ENCODE measurements at places on chromosomes 2 and 18. TPM values are rescaled to one million over a fixed set of nuclear protein-coding genes. Genes with fewer than 3 reads are reported as not detected.

- DNase-seq = no peak
- H3K27me3 ChIP-seq = no peaks in the 10 kb centered on the region
- H3K4me1 ChIP-seq = peaks cover 8% of the 10 kb centered on the region
- no peaks in the 10 kb centered on the region for H3K36me3 ChIP-seq
Measured at GRCh38 chr2:8421658-8422449, 260.0 kb upstream of the ID2 start.

DNA sequence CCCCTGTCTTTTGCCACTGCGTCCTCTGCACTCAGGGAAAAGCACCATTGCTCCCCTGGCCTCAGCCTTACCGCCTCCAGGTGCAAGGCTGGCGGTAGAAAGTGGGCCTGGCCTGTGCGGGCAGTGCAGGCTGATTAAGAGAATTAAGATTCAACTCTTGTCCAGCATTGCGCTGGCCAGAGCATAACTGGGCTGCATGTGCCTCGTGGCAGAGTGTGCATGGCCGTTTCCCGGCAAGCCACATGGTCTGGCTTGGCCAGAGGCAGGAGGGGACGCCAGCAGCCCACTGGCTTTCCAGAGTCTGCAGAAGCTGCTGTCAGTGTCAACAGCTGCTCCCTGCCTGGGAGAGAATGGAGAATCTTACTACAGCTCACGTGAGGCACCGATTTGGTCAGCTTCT lies 12.3 kb downstream of the NTSR2 start:
- DNase-seq = no peak
- H3K36me3 ChIP-seq = no peaks in the 10 kb centered on the region
- no peak overlapping the region for H3K4me3 ChIP-seq
- H3K27ac ChIP-seq = no peak overlapping the region
- no peaks in the 10 kb centered on the region for H3K4me1 ChIP-seq

Gene UGT1A4
- total RNA-seq = 0.09 TPM

GRCh38 chr2:170147576-170147975 lies 30.4 kb upstream of the MYO3B start:
- H3K27ac ChIP-seq = no peak overlapping the region
- no peaks in the 10 kb centered on the region for H3K36me3 ChIP-seq
- no peaks in the 10 kb centered on the region for H3K27me3 ChIP-seq
- H3K4me3 ChIP-seq = no peak overlapping the region

DNA sequence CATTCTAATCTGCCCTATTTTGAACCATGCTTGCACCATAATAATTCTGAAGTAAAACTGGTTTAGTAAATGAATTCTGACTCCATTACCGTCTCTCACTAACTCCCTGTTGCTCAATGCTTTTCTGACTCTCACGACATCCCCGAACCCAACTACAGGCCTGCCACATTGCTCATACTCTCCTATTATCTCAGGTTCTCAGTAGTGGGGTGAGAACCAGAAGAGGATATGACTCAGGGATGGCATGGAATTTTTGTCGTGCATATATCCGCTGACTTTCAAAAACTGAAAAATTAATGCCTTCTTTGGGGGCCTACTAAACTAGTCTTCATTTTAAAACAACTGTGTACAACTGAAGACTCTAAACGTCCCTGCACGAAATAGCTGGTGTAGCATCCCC lies 34.3 kb downstream of the NETO1 start:
- H3K36me3 ChIP-seq = no peaks in the 10 kb centered on the region
- no peak overlapping the region for H3K4me3 ChIP-seq
- no peak overlapping the region for H3K27ac ChIP-seq
- no peaks in the 10 kb centered on the region for H3K4me1 ChIP-seq
- no peaks in the 10 kb centered on the region for H3K27me3 ChIP-seq

Gene GRHL1
- total RNA-seq = 1.2 TPM

Gene CCDC68
- 0.52 TPM for total RNA-seq

GRCh38 chr2:60487174-60487573 lies 66.3 kb downstream of the BCL11A start:
- no peak overlapping the region for H3K27ac ChIP-seq
- H3K4me1 ChIP-seq = peaks cover 9% of the 10 kb centered on the region
- H3K4me3 ChIP-seq = no peak overlapping the region

- no peak overlapping the region for H3K4me3 ChIP-seq
- no peaks in the 10 kb centered on the region for H3K36me3 ChIP-seq
- no peaks in the 10 kb centered on the region for H3K27me3 ChIP-seq
- DNase-seq = peak; percentile 16
Measured at GRCh38 chr18:8050616-8051329, 483.7 kb downstream of the PTPRM start.

Gene EFEMP1
- 4.0 TPM for total RNA-seq

GRCh38 chr2:96860065-96861029 lies 2.5 kb upstream of the ANKRD39 start:
- H3K4me3 ChIP-seq = no peak overlapping the region
- peaks cover 2% of the 10 kb centered on the region for H3K27me3 ChIP-seq
- no peak for DNase-seq
- H3K27ac ChIP-seq = no peak overlapping the region
- H3K4me1 ChIP-seq = peaks cover 11% of the 10 kb centered on the region

DNA sequence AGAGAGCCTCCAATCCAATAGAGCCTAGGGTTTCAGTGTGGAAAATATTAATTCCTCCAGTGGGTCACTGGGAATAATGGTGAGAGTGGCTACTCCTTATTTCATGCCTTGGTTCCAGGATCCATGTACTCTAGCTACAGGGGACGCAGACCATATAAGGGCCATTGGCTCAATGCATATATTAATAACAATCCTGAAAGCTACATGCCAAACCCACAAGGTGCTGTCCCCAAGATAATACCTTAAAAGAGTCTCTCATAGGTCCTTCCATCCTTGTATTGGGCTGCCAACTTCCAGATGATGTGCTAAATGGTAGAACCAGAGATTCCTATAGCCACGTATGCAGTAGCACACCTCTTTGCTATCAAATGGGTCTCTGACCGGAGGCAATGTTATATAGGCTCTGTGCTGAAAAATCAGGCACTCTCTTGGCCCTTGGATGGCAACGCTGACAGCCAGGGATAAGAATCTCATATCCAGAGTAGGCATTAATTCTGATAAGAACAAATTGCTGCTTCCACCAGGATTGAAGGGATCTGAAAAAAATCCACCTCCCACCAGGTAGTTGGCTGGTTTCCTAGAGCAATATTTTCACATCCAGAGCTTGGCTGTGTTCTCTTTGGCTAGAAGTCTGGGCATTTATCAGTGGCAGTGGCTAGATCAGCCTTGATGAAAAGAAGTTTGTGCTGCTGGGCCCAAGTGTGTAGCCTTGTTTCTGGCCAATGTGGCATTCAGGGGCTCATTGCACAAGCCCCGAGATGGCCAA lies 218.1 kb upstream of the MGAT5 start:
- no peak overlapping the region for H3K4me3 ChIP-seq
- no peaks in the 10 kb centered on the region for H3K4me1 ChIP-seq
- no peak for DNase-seq

GRCh38 chr2:96842600-96842999 lies 1.2 kb downstream of the ANKRD23 start:
- H3K36me3 ChIP-seq = peaks cover 20% of the 10 kb centered on the region
- H3K27ac ChIP-seq = no peak overlapping the region
- no peak overlapping the region for H3K4me3 ChIP-seq
- no peaks in the 10 kb centered on the region for H3K27me3 ChIP-seq
- H3K4me1 ChIP-seq = peaks cover 14% of the 10 kb centered on the region

Gene CEBPZOS
- 23.2 TPM for total RNA-seq

Gene ALKAL2
- 1.7 TPM for total RNA-seq

Gene LIMS4
- 0.71 TPM for total RNA-seq

Gene DLX1
- 0.09 TPM for total RNA-seq

DNA sequence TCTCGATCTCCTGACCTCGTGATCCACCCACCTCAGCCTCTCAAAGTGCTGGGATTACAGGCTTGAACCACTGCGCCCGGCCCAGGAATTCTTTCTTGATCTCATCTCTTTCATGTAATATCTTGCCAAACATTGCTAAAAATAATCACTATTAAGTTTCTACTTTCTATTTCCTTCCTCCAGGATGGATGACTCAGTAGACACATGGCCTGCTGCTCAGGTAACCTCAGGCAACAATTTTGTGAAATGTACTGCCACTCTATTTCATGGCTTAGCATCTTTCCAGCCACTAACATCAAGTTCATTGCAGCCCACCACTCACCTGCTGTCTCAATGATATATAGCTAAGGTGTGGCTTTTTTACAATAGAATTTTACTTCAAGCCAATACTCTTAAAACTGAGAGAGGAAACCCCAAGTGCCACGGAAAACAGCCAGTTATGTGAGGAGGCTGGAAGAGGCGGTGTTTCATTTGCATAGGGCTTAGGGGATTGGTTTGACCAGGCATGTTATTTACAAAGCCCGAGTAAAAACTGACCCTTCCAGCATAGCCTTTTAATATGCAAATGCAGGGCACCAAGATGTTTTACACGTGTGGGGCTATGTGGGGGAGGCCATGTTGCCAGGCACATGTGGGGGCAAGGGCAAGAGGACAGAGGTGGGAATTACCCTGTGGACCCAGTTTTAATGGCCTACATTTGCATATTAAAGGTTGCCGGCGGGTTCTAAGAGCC lies 11.3 kb upstream of the SUMO1 start:
- no peak overlapping the region for H3K4me3 ChIP-seq
- H3K36me3 ChIP-seq = no peaks in the 10 kb centered on the region
- no peaks in the 10 kb centered on the region for H3K4me1 ChIP-seq
- no peak for DNase-seq

Gene SYT4
- 0.14 TPM for total RNA-seq

GRCh38 chr2:137981112-137981656 lies 16.9 kb downstream of the HNMT start:
- H3K4me3 ChIP-seq = no peak overlapping the region
- DNase-seq = no peak
- H3K36me3 ChIP-seq = no peaks in the 10 kb centered on the region
- no peaks in the 10 kb centered on the region for H3K4me1 ChIP-seq
- no peaks in the 10 kb centered on the region for H3K27me3 ChIP-seq
- no peak overlapping the region for H3K27ac ChIP-seq

DNA sequence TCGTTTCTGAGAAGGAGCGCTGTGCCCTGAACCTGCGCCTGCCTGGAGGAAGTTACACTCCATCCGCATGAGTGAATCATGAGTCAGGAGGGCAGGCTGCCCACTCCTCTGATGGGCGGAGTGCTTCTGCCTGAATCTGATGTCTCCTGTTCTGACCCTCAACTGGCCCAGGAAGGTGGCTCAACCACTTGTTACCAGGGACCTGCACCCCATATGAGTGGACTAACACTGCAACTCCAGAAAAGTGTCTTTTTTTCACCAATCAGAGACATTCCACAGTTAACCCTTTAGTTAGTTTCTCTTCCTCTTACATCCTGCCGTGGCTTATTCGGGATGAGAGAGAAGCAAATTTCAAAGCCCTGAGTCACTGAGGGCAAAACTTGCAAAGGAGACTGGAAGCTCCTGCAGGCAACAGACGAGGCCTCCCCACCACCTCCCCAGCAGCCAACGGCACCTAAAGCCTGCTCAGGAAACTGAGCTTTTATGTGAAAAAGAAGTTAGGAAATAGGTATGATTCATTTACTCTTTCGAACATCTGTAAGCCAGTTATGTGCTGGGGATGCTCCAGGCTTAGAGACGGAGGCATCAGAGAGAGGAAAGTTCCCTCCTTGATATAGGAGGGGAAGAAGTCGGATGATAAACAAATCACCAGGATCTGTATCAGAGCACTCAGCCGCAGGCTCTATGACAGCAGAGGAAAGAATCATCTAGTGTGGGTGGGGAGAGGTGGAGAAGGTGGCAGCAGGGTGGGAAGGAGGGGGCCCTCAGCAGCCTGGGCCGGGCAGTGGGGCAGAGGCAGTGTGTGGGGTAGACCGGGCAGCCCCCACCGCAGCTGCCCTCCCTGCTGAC lies 30.9 kb downstream of the MBP start:
- peaks cover 11% of the 10 kb centered on the region for H3K27me3 ChIP-seq
- peaks cover 32% of the 10 kb centered on the region for H3K4me1 ChIP-seq
- peak overlapping the region; percentile 90 for H3K27ac ChIP-seq
- no peaks in the 10 kb centered on the region for H3K36me3 ChIP-seq
- no peak for DNase-seq

Gene ARMC9
- 5.7 TPM for total RNA-seq

Gene NEU2
- not detected for total RNA-seq

Gene RAB17
- total RNA-seq = 0.33 TPM

DNA sequence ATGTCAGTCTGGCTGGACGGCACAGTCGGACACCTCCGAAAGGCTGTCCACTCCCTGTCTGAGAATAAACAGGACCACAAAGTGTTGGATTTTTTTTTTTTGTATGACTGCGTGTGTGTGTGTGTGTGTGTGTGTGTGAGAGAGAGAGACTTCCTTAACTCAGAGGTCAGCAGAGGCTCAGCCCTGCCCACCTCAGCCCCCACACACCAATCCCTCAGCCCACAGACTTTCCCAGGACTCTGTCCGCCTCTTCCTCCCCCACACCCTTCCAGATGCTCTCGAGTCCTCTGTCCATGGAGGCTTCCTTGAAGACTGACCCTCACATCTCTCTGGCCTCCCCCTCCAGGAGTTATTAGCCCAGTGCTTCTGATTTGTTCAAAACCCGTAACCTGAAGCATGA lies 147.3 kb downstream of the BCL11A start:
- H3K27ac ChIP-seq = no peak overlapping the region
- H3K4me3 ChIP-seq = no peak overlapping the region
- peaks cover 8% of the 10 kb centered on the region for H3K4me1 ChIP-seq

Gene SPIRE1
- 7.6 TPM for total RNA-seq

Gene MAP2
- 2.5 TPM for total RNA-seq

GRCh38 chr18:10872304-10872703 lies 277.1 kb downstream of the PIEZO2 start:
- H3K36me3 ChIP-seq = no peaks in the 10 kb centered on the region
- DNase-seq = no peak
- no peaks in the 10 kb centered on the region for H3K27me3 ChIP-seq
- H3K4me1 ChIP-seq = no peaks in the 10 kb centered on the region
- H3K27ac ChIP-seq = no peak overlapping the region

Gene DDX18
- total RNA-seq = 78.3 TPM

GRCh38 chr2:172085460-172086159 lies at the start of gene DLX1:
Gene DLX1, plus strand, starts transcription at chr2:172085507. Its CDS starts 171 bp downstream, at chr2:172085678.
- peaks cover 94% of the 10 kb centered on the region for H3K27me3 ChIP-seq
- H3K27ac ChIP-seq = no peak within 1 kb of the TSS
- peaks cover 77% of the 10 kb centered on the region for H3K4me1 ChIP-seq
- H3K4me3 ChIP-seq = peak within 1 kb of the TSS; percentile 23
- no peaks in the 10 kb centered on the region for H3K36me3 ChIP-seq

DNA sequence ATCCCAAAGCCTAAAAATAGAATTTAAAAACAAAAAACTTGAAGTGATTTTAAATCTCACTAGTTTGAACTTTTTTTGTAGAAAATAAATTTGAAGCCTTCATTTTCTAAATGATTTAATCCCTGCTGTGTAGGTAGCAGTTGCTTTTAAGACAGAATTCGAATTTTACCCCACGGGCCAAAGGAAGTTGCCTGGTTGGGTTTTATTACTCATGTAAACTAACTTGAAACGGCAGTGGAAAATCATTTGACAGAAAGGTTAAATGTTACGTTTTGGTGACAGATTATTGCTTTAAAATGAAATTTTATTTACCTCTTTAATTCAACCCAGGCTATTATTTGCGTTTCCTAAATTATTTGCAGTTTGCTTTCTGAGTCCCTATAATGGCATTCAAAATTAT lies 2.0 kb downstream of the MAPRE2 start:
- no peak for DNase-seq
- H3K4me3 ChIP-seq = peak overlapping the region; percentile 95
- H3K27me3 ChIP-seq = no peaks in the 10 kb centered on the region
- H3K27ac ChIP-seq = peak overlapping the region; percentile 98
- peaks cover 3% of the 10 kb centered on the region for H3K36me3 ChIP-seq

Gene SP3
- total RNA-seq = 168 TPM
